A549 treated with Mapracorat at 1 μM for 4 hours (cell line): ENCODE measurements at places on chromosomes 5 and 9. TPM values are rescaled to one million over a fixed set of nuclear protein-coding genes. Genes with fewer than 3 reads are reported as not detected.

ANKRD34B gene
- total RNA-seq = 0.04 to 0.16 TPM (median 0.09 TPM) in 4 of 5 replicates, not detected in the other

BTNL3 gene
- total RNA-seq = not detected in 5 replicates

NR5A1 gene
- 0.06 to 0.23 TPM (median 0.15 TPM) in 3 of 5 replicates, not detected in the others for total RNA-seq

SOX30 gene
- total RNA-seq = not detected in 5 replicates

GPR150 gene
- total RNA-seq = 0.14 to 0.29 TPM (median 0.15 TPM) in 4 of 5 replicates, not detected in the other

RBM27 gene
- 10.4 to 11.7 TPM (median 11.2 TPM) in 5 replicates for total RNA-seq

CNOT8 gene
- total RNA-seq = 29.7 to 35.9 TPM (median 34.9 TPM) in 5 replicates
